RCC 7860 (cell line): ENCODE measurements at places on chromosomes 6 and 20.
A peak's percentile ranks its signal among the peaks of the same experiment; 100 is the strongest.

DNA sequence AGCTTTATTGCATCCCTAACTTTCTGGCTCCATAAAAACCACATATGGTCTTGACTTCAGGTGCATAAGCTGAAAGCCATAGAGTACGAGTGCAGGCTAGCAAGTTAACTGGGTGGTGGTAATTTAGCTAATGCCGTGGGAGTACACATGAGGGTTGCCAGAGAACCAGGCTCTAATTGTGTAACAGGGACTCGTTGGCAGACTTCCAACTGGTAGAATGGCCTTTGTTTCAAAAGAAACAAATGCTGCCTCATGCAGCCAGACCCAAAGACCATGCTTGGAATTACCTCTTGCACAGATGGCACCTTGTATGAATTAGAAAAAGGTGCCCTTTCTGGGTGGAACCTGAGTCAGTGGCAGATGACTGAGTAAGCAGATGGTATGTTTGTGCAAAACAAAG, 73.2 kb downstream of the LY86 start:
- DNase-seq, result no peak

DNA sequence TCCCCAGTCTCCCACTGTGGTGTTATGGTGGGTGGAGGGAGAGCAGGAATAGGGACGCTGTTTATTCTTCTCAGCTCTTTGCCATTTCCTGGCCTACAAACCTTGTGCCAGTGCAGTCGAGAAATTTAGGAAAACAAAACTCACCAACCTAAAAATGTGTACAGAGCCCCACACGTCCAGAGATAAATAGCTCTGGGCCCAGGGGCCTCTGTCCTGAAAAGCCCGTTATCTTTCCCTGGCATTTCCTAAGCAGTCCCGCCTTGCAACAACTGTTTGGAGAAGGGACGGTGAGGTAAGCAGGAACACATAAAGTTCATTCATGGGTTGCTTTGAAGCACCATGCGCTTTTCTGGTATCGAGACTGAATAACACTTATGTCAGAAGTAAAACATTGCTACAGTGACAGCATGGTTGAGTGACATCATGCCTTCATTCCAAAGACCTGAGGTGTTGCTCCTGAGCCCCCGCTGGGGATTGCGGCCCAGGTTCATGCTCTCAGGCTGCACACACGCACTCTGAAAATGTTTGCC, 80.1 kb upstream of the NXT1 start:
- peak; percentile 90 for DNase-seq

DNA sequence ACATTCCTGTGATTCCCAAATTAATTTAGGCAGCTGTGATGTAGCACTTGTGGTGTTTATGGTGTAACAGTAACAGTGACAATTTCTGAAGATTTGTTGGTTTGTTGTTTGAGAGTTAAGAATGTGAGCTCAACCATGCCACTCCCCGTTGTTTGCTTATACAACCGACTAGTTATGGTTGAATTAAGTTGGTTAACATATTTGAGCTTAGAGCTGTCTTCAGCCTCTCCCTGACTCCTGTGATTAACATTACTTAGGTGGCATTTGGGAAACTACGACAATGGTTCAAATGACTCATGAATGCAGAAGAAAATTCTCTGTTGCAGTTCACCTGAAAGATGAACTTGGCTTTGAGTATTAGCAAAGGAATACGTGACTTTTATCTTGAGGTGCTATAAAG, 35.9 kb upstream of the PRL start:
- DNase-seq, result peak; percentile 12

- DNase-seq, result peak; percentile 7
Observed at GRCh38 chr6:150312395-150312794, 56.4 kb upstream of the IYD start.

DNA sequence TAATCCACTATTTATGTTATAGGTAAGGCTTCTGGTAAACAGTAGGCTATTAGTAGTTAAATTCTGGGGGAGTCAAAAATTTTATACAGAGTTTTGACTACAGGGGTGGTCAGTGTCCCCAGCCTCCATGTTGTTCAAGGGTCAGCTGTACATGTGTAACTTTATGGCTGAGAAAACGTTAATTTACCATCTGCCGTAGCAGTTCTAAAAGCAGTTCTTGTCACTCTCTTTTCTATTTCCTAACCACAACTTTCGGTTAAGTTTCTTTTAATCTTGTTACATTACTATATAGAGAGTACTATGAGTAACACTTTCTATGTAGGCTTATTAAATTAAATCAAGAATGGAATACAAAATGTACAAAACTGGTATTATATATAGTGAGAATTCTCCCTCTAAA, 21.6 kb upstream of the KIF6 start:
- DNase-seq, result no peak
